ENCODE measurements at places on chromosomes 3 and 15. TPM values are rescaled to one million over a fixed set of nuclear protein-coding genes. Genes with fewer than 3 reads are reported as not detected.
A peak's percentile ranks its signal among the peaks of the same experiment; 100 is the strongest.

The TUSC7 gene
- not detected for total RNA-seq

The DRD3 gene
- total RNA-seq = not detected

The SNTN gene
- total RNA-seq = not detected

The ASB14 gene
- 1.3 TPM for total RNA-seq

The ZDHHC3 gene
- total RNA-seq = 56.6 TPM

The RASGRP1 gene
- total RNA-seq = 1.1 TPM

GRCh38 chr3:149968216-149968615 is 2.5 kb downstream of the PFN2 start:
- no peak overlapping the region for H3K27ac ChIP-seq
- H3K4me3 ChIP-seq = no peak overlapping the region
- DNase-seq = no peak
- peaks cover 42% of the 10 kb centered on the region for H3K4me1 ChIP-seq

- no peaks in the 10 kb centered on the region for H3K4me1 ChIP-seq
- H3K4me3 ChIP-seq = no peak overlapping the region
- no peaks in the 10 kb centered on the region for H3K36me3 ChIP-seq
Measured at GRCh38 chr3:112672716-112673541, 32.0 kb upstream of the CCDC80 start.

GRCh38 chr15:26028086-26028740 is 165.1 kb upstream of the ATP10A start:
- no peak for DNase-seq
- H3K4me3 ChIP-seq = no peak overlapping the region
- no peaks in the 10 kb centered on the region for H3K27me3 ChIP-seq
- no peaks in the 10 kb centered on the region for H3K4me1 ChIP-seq
- H3K36me3 ChIP-seq = no peaks in the 10 kb centered on the region

GRCh38 chr3:29430558-29430971 is 149.7 kb downstream of the RBMS3 start:
- H3K4me3 ChIP-seq = no peak overlapping the region
- no peaks in the 10 kb centered on the region for H3K27me3 ChIP-seq
- peaks cover 6% of the 10 kb centered on the region for H3K4me1 ChIP-seq
- H3K27ac ChIP-seq = no peak overlapping the region
- H3K36me3 ChIP-seq = no peaks in the 10 kb centered on the region
- no peak for DNase-seq

DNA sequence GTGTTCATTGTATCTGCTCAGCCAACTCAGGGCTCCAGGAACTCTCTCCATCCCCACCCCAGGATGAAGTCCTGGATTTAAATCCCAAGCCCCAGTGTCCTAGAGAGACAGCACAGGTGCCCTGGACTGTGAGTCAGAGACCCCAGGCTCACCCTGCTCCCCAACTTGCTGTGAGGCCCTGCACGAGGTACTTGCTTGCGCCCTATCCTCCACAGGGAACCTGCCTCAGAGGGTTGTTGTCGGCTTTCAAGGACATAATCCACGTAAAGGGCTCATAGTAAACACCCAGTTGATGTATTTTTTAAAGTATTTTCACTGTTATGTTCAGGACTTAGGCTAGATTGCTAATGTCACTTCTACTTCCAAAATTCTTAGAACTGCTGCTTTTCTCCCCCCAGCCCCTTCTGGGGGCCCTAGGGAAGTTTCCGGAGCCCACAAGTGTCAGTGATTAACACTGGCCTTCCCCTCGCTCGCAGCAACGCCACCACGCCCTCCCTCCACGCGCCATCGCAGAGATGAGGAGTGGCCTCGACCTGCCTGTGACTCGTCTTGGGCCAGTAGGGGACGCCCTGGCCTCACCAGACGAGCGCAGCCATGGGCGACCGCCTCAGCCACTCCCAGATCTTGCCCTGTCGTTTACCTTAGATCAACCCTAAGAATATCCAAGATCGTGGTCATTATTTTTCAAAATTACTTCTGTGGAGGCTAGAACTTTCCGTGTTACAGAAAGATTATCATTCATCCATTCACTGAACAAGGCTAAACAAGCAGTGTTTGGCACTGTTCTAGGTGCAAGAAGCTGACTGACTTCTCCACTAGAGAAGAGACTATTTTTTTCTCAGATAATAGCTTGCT is 6.0 kb upstream of the SRP14 start:
- H3K27me3 ChIP-seq = no peaks in the 10 kb centered on the region
- peaks cover 5% of the 10 kb centered on the region for H3K36me3 ChIP-seq
- DNase-seq = peak; percentile 94
- peak overlapping the region; percentile 5 for H3K27ac ChIP-seq

- no peaks in the 10 kb centered on the region for H3K27me3 ChIP-seq
- no peaks in the 10 kb centered on the region for H3K36me3 ChIP-seq
- no peak overlapping the region for H3K4me3 ChIP-seq
- no peak overlapping the region for H3K27ac ChIP-seq
- DNase-seq = no peak
Measured at GRCh38 chr15:100276506-100276905, 65.3 kb downstream of the ADAMTS17 start.

DNA sequence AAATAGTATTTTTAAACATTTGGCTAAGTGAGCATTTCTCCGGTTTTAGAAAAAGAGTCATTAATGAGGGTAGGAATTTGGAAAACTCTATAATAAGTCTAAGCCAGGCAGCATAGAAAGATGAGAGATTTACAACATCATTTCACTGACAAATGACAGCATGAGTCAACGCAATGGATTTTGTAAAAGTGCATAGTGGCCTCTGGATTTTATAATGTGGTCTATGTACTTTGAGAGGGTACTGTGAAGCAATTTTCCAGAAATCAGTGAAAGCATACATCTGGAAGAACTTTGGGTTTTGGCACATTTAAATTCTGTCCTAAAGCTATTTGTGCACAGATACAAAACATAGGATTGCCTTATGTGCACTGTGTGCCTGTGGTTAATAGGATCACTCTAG is 130.8 kb upstream of the CCNL1 start:
- no peaks in the 10 kb centered on the region for H3K4me1 ChIP-seq
- H3K27me3 ChIP-seq = no peaks in the 10 kb centered on the region
- no peak overlapping the region for H3K4me3 ChIP-seq
- no peak for DNase-seq
- H3K36me3 ChIP-seq = no peaks in the 10 kb centered on the region
- H3K27ac ChIP-seq = no peak overlapping the region

DNA sequence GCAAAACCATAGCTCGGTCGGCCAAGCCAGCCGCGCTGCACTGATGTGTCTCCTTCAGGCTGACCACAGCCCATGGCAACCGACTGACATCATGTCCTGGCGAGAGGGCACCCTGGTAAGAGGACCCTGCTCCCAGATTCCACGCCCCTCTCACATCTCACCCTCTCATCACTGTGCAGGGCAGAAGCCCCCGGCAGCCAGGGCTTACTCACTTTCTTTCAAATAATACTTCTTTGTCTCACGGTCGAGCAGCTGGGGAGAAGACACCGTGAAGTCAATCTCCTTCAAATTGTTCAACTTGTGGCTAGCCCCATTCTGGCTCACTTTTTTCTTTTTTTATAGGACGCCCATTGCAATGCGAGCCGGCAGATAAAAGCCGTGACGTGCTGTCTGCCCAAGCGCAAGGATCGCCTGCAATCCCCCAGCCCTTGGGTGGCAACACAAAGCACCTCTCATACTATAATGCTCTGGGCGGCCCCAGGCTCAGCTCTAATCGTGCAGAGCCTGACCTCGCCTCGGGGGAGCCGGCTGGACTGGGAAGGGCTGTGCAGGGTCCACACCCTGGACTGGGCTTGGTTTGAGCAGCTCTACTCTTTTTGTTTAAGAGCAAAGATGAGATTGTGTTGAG is 33.6 kb downstream of the VGLL4 start:
- H3K4me1 ChIP-seq = peaks cover 81% of the 10 kb centered on the region
- H3K27me3 ChIP-seq = no peaks in the 10 kb centered on the region
- no peaks in the 10 kb centered on the region for H3K36me3 ChIP-seq

DNA sequence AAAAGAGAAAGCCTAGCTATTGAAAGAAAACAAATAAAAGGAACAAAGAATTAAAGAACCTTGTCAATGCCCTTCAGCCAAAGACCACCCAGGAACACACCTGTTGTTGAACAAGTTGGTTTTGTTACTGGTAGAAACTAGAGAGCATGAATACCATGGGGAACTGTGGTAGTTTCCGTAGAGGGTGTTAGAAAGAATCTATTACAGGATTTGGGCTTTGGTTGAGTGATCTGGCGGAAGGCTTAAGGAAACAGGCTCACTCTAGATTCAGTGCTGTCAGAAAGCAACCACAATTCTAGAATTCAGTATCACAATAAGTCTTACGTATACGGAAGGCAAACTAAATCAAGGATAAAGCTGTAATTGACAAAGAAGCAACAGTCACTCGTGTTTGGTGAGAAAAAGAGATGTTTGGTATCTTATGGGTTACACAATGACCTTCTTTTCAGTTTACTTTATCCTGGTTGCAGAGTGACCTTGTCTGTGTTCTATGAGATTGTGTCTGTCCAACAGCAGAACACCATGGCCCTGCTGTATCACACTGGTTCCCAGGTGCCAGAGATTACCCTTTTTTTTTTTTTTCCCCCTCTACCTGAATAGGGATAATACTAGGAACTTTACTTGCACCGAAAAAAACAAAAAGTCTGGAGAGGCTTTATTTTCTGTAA is 265.9 kb downstream of the SHQ1 start:
- H3K4me1 ChIP-seq = no peaks in the 10 kb centered on the region
- H3K27ac ChIP-seq = no peak overlapping the region
- H3K27me3 ChIP-seq = no peaks in the 10 kb centered on the region
- no peak overlapping the region for H3K4me3 ChIP-seq
- no peaks in the 10 kb centered on the region for H3K36me3 ChIP-seq
- no peak for DNase-seq

DNA sequence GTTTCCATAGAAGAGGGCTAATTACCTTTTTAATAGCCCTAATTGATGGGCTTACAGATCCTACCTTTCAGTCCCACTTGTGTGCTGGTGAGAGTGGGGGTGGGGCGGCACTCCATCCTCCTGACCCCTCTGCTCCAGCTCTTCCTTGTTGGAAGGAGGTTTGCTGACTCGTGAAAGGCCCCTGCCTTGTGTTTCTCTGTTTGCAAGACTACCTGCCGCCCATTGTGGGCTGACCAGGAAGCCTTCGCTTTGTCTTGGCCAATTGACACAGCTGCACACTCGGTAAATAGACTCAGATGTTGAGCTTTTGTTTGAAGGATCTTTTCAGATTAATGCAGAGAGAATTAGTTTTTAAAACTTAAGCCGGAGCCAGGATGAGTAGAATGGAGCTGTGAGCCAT is 197.3 kb upstream of the HES1 start:
- no peak overlapping the region for H3K27ac ChIP-seq
- H3K27me3 ChIP-seq = no peaks in the 10 kb centered on the region
- no peaks in the 10 kb centered on the region for H3K4me1 ChIP-seq
- no peak for DNase-seq
- no peaks in the 10 kb centered on the region for H3K36me3 ChIP-seq

GRCh38 chr3:168858327-168858726 is 762.6 kb upstream of the GOLIM4 start:
- DNase-seq = no peak
- no peaks in the 10 kb centered on the region for H3K4me1 ChIP-seq
- no peak overlapping the region for H3K4me3 ChIP-seq
- H3K27ac ChIP-seq = no peak overlapping the region
- H3K36me3 ChIP-seq = no peaks in the 10 kb centered on the region
- H3K27me3 ChIP-seq = no peaks in the 10 kb centered on the region

DNA sequence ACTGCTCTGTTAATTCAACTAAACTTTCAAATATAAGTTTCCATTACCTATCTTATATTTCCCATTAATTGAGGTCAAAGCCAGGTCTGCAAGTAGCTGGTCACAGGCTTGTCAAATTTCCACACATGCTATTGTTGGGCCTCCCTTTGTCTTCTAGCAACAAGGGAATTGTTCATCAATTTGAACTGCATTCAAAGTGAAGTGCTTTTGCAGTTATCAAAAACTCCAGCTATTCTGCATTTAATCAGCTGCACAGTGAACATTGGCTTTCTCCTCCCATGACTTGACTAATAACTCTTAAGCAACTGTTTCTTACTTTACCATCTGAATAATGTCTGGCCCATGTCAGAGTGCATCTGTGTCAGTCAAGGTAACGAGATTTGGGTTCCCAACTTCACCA is 198.4 kb downstream of the KCNH8 start:
- no peak for DNase-seq
- H3K27me3 ChIP-seq = no peaks in the 10 kb centered on the region
- H3K27ac ChIP-seq = no peak overlapping the region
- H3K4me3 ChIP-seq = no peak overlapping the region

GRCh38 chr15:84766461-84767035 is 18.2 kb downstream of the ZNF592 start:
- peaks cover 6% of the 10 kb centered on the region for H3K36me3 ChIP-seq
- peaks cover 32% of the 10 kb centered on the region for H3K4me1 ChIP-seq
- DNase-seq = no peak
- H3K27ac ChIP-seq = no peak overlapping the region
- no peaks in the 10 kb centered on the region for H3K27me3 ChIP-seq
- no peak overlapping the region for H3K4me3 ChIP-seq

DNA sequence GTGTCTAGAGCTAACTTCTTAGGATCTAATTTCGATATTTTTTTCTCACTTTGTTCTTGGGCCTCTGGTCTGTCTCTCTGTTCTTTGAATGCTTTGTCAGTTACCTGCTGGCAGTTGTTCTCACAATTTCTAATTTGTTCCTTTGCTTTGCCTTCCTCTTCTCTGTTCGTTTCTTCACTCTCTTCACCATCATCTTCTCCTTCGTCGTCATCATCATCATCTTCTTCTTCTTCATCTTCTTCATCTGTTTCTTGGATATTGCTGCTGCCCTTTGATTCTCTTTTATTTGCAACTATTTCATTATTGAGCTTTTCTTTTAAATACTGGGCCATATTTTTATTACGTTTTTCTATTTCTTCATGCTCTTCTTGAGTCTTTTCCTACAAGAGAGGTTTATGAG is 2.7 kb downstream of the LMOD3 start:
- no peak overlapping the region for H3K27ac ChIP-seq
- DNase-seq = no peak
- peaks cover 4% of the 10 kb centered on the region for H3K4me1 ChIP-seq
- no peak overlapping the region for H3K4me3 ChIP-seq

DNA sequence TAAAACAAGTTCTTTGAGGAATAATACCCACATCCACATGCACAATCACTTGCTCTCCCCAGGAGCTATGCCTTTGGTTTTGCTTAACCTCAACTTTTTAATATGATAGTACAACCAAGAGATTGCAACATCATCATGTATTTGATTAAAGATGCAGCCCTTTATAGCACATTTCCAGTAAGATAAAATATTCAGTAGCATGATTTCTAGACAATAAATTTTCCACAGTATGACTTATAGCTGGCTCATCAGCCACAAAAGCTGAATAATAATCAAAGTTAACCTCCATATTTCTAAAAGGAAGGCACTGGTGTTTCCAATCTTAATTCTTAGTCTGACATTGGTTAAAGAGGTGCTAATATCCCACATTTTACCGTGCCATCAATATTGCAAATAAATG is 622.5 kb downstream of the TBL1XR1 start:
- H3K27ac ChIP-seq = no peak overlapping the region
- H3K27me3 ChIP-seq = no peaks in the 10 kb centered on the region
- H3K4me3 ChIP-seq = no peak overlapping the region
- H3K36me3 ChIP-seq = no peaks in the 10 kb centered on the region
- DNase-seq = no peak
